ENCODE measurements at places on chromosomes 11 and 22. TPM values are rescaled to one million over a fixed set of nuclear protein-coding genes. Genes with fewer than 3 reads are reported as not detected.

Gene POLA2
- total RNA-seq = 13.7 TPM

Gene SLC22A8
- total RNA-seq = not detected

Gene CCDC87
- total RNA-seq = 0.28 TPM

Gene TRPC6
- 3.0 TPM for total RNA-seq

Gene CHST1
- total RNA-seq = 0.37 TPM

Gene MUC6
- not detected for total RNA-seq

Gene SLCO2B1
- 130 TPM for total RNA-seq

DNA sequence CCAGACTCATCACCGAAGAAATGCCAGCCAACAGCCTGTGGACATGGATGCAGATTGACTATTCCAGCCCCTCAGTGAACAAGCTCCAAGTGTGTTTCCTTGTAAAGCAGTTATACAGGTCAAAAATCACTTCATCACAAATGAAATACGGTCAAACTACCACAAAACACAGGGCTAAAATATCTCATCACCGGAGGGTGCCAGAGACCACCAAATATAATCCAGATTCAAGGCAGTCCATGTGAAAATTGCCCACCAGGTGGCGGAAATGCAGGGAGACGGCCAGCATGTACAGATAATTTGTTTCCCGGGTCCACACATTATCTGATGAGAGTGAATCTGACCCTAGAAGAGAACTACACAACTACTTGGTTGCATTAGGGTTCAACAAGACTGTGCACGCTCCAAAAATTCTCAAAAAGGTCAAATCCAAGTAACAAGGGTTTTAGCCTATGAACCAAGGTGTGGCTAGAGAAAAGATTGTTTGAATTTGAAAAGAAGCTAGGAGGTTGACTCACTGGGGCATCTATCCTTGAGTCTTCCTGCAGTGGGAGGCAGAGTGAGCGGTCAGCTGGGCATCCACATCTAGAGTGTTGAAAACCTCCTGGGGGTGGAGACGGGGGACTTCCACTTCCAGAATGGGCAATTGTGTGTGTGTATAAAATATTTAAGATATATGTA lies 71.7 kb downstream of the IGLL5 start:
- peak; percentile 73 for DNase-seq

GRCh38 chr11:84358034-84358433 lies 1071.9 kb upstream of the CCDC90B start:
- DNase-seq = no peak

DNA sequence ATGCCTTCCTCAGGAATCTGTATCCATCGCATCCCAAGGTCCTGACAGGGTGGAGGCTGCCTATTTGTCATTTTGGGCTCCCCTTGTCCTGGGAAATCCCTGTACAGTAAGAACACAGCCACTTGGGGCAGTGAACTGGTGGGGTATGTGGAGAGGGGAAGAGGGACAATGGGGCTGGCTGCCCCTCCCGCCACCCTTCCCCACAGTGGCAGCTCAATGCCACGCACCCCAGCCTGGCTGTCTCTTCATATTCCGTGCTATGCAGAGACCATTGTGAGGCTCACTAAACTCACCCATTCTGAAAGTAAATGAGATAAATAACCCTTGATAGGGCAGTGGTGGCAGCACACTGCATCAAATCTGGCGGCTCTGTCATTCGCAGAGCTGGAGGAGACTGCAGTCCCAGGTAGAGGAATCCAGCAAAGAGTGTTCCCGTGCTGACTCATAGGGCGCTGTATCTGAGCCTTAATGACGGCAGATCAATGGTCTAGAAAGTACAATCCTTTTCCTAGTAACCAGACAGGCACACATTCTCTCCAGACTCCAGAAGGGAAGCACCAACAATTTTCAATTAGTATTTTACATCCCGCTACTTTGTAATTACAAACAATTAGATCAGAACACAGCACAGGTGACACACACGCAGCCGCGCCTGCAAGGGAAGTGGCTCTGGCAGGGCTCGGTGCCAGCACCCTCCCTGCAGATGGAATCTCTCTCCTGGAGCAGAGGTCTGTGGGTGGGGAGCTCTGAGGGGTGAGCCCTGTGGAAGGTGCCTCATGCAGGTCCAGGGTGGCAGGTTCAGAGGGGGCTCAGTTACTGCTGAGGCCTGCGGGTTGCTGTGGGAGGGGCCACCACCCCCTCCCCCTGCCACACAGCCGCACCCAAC lies 167.9 kb upstream of the B3GAT1 start:
- DNase-seq = no peak

DNA sequence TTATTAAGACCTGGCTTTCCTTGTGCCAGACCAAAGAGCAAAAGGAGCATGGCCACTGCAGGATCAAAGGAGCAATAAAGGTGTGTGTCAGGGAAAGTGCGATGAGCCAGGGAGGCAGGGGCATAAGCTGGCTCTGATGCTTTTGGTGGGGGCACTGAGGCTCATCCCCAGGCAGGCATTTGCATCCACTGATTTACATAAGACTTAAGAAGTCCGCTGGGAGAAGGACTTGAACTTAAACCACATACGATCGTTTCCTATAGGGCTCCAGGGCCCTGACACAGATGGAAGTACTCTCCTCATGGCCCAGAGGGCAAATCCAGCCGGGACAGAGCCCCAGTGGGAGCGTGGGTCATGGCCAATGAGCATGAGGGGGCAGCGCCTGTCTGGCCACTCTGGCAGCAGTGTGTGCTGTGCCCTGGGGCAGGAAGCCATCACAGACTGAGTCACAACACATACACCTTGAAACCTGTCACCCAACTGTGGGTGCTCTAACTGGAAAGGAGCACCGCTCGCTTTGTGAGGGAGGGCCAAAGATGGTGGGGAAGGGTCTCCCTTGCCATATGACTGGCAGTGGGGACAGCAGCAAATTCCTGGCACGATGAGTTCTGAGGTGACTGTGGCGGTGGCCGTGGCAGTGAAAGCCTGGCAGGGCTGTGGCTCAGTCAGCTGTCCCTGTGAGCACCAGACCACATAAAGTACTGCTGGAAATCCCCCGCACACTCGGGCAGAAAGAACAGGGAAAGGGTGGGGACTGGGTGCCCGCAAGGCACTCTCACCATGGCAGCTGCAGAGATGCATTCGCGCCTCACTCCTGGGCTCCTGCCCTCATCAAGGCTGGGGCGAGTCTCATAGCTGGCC lies 79.4 kb upstream of the LMO1 start:
- DNase-seq = no peak

DNA sequence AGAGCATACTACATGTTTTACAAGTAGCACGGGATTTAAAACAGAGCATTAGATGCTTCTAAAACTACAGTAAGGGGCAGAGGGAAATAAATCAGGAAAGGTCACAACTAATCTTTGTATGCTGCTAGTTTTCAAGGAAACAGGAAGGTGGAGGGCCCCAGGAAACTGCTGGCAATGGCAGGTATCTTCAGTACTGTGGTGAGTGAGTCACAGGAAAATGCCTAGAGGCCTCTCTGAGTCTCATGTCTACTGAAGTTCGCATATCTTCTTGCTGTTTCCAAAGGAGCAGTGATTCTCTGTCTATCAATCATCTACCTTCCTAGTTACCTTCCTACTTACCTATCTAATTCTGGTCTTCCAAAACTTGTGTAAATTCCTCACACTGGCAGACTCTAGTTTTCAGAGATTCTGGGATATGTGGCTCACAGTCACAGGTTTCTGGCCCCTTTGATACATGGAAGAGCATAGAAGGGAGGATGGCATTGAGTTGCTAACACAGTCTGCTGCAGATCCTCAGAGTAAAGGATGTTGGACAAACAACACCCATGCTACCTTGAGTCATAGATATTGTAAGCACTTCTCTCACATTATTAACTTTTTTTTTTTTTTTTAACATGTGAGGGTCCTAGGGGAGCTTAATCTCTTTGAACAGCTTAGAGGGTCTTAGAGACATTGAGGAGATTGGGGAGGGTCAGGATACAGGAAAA lies 58.8 kb upstream of the SYN3 start:
- DNase-seq = no peak

GRCh38 chr22:46062971-46063631 lies 86.1 kb upstream of the WNT7B start:
- no peak for DNase-seq

GRCh38 chr22:20173246-20173645 lies 22.4 kb upstream of the CCDC188 start:
- no peak for DNase-seq

DNA sequence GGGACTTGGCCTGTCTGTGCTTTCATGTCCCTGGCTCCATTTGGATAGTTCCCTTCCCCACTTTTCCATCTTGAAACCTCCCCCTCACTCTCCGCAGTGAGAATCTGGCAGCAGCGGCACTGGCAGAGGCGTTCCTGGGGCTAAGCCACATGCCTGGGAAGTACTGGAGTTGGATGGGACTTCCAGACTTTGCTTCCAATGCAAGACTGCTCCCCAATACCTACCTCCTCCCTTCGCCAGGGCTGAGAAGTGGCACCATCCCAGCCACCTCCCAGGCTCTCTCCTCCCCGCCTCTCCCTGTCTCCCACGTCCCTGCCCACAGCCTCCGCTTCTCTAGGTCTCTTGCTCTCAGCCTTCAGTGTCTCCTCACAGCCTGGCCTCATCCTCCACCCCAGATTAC lies 16.6 kb downstream of the TST start:
- peak; percentile 20 for DNase-seq

DNA sequence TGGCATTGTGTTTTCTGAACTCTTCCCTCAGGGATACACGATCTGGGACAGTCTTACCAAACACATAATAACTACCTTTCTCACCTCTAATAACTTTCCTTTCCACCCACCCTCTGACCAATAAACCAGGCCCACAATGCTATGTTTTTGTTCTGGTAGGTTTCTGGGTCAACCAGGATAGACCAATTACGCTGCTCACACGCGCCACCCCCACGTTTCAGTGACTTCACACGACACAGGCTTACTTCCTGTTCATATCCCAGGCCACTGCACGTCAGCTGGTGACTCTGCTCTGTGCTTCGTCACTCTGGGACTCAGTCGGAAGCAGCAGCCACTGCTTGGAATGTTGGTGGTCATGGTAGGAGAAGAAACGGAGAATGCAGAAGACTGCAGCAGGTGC lies 2.5 kb downstream of the KRTAP5-4 start:
- DNase-seq = no peak

DNA sequence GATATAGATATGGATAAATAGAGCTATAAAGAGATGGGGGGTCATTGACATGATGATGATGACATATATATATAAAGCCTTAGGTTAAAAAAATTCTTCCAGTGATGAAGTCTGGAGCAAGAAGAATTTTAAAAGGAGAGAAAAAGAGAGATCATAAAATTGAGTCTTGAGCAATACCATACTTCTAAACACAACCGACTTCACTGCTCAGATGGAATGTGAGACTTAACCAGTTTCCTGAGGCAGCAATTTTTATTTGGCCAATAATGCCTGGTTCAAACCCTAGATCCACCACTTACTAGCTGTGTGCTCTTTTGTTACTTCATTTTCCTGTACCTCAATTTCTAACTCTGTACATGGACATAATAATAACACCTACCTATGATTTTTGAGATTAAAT lies 229.5 kb downstream of the TTC28 start:
- DNase-seq = no peak

DNA sequence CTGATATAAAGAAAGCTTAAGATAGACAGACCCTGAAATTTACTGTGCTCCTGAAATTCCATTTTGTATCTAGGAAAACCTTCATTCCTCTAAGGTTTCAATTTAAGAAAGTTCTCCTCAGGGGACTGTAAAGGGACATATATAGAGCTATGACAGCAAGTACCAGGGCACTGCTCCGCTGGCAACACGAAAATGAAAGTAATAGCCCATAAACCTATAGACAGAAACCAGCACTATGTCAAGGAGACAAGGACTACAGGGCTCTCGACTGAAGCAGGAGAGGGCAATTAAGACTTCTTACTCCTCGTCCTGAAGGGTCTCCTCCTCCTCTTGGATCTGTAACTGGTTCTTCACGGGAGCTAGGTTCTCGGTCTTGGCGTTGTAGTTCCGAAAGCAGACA lies 6.9 kb downstream of the FEZ1 start:
- no peak for DNase-seq

DNA sequence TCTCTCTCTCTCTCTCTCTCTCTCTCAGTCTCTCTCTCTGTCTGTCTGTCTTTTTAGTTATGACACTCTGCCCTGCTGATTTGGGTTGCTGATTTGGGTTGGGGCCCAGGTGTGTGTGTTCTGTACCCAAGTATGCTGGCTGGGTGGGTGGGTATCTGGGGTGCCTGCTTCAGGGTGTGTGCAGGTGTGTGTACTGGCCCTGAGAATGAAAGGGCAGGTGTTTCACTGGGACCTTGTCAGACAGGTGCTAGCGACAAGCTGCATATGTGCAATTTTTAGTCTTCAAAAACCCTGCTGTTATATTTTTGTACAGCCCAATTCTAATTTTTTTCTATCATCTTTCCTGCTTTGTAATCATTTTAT lies 943 bp downstream of the CSF2RB start:
- DNase-seq = no peak

GRCh38 chr11:126007238-126007637 lies 55.4 kb downstream of the CDON start:
- DNase-seq = no peak

DNA sequence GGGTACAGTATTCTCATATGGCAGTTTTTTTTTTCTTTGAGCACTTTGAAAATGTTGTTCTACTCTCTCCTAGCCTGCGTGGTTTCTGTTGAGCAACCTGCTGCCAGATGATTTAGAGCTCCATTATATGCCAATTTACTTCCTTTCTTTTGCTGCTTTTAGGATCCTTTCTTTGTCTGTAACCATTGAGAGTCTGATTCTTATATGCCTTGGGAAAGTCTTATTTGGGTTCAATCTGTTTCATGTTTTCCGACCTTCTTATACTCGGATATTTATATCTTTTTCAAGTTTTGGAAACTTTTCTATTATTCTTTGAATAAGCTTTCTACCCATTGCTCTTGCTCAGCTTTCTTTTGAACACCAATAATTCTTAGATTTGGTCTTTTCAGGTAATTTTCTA lies 138.1 kb upstream of the RAG2 start:
- no peak for DNase-seq

GRCh38 chr22:23678133-23678532 lies 12.7 kb upstream of the RGL4 start:
- no peak for DNase-seq

DNA sequence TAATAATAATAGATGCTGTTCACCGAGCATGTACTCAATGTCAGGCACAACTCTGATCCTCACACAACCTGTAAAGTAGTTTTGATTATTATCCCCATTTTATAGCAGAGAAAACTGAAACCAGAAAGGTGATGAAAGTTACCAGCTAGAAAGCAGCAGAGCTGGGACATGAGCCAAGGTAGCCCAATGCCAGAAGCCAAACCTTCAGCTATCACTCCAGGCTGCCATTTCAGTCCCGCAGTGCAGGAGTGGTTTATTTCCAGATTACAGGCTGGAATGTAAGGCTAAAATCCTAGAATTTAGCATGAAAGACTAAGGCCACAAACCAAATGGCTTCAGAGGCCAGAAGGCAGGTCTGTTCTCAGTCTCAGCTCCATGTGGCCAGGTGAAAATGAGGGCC lies 108.8 kb downstream of the TENM4 start:
- DNase-seq = no peak

GRCh38 chr11:118699506-118700220 lies 20.2 kb upstream of the TREH start:
- no peak for DNase-seq

- no peak for DNase-seq
Observed at GRCh38 chr22:22931557-22932270, 44.1 kb downstream of the IGLL5 start.
